ENCODE measurements at places on chromosomes 5 and 9. TPM values are rescaled to one million over a fixed set of nuclear protein-coding genes. Genes with fewer than 3 reads are reported as not detected.

ACTBL2 gene
- total RNA-seq: 0.05 TPM

EQTN gene
- total RNA-seq: not detected

AIF1L gene
- 1.3 TPM for total RNA-seq

ABLIM3 gene
- total RNA-seq: 5.7 TPM

HEXB gene
- 125 TPM for total RNA-seq

RAD23B gene
- 98.2 TPM for total RNA-seq

KCTD16 gene
- total RNA-seq: 0.05 TPM

NCS1 gene
- 51.4 TPM for total RNA-seq

CLK4 gene
- total RNA-seq: 11.0 TPM

ANKRD34B gene
- not detected for total RNA-seq

Data from A549 treated with DMSO at 1 μM for 4 hours (cell line).